ENCODE measurements at places on chromosomes 12 and 14. TPM values are rescaled to one million over a fixed set of nuclear protein-coding genes. Genes with fewer than 3 reads are reported as not detected.

- DNase-seq = peak; percentile 88
- H3K27me3 ChIP-seq = peaks cover 3% of the 10 kb centered on the region
- no peaks in the 10 kb centered on the region for H3K4me1 ChIP-seq
- no peaks in the 10 kb centered on the region for H3K36me3 ChIP-seq
- H3K4me3 ChIP-seq = no peak overlapping the region
- no peak overlapping the region for H3K27ac ChIP-seq
Observed at GRCh38 chr12:113439606-113440030, 17.4 kb downstream of the SDSL start.

GRCh38 chr14:71933001-71933587 lies 865 bp downstream of the RGS6 start:
- no peaks in the 10 kb centered on the region for H3K4me1 ChIP-seq
- H3K36me3 ChIP-seq = no peaks in the 10 kb centered on the region
- H3K4me3 ChIP-seq = no peak overlapping the region
- no peak overlapping the region for H3K27ac ChIP-seq
- H3K27me3 ChIP-seq = peaks cover 40% of the 10 kb centered on the region

DNA sequence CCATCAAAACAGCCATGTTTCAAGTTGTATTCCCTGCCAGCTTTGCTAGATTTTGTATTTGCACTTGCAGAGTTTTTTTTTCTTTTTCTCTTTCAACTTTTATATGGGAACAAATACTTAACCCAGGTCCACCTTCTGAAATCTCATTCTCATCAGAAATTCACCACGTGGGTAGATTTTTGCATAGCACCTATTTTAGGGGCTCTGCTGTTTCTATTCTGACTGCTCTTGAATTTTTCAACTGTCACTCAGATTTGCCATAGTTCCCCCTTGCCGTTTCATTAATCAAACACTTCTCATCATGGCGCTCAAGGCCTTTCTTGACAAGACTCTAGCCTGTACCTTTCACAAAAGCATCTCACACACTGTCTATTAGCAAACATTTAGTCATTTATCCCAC lies 767.2 kb downstream of the VRK1 start:
- H3K36me3 ChIP-seq = no peaks in the 10 kb centered on the region
- no peaks in the 10 kb centered on the region for H3K27me3 ChIP-seq
- no peak for DNase-seq
- no peaks in the 10 kb centered on the region for H3K4me1 ChIP-seq
- no peak overlapping the region for H3K27ac ChIP-seq
- no peak overlapping the region for H3K4me3 ChIP-seq

DNA sequence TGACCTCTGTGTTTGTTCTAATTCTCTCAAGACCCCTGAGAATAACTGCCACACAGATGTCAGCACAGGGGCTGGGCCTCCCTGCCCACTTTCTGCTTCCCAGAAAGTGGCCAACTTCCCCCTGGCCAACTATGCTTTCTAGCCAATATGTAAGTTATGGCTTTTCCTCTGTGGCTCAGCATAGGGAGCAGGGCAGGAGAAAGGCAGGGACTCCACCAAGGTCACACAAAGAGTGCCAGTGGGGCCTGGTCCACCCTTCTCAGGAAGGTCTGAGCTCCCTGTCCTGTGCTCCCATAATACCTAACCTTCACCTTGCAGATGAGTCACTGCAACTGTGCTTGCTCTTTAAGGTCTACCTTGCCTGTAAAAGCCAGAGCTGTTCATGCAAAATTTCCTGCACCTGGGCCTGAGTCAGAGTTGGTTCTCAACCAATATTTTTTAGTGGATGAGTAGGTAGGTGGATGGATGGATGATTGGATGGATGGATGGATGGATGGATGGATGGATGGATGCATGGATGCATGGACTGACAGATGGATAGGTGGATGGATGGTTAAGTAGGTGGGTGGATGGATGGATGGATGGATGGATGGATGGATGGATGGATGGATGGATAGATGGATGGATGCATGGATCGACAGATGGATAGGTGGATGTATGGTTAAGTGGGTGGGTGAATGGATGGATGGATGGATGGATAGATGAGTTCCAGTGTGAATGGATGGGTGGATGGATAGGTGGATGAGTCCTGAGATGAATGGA lies 64.2 kb downstream of the DIO3 start:
- no peaks in the 10 kb centered on the region for H3K27me3 ChIP-seq
- no peak for DNase-seq
- no peaks in the 10 kb centered on the region for H3K36me3 ChIP-seq
- no peak overlapping the region for H3K27ac ChIP-seq
- H3K4me1 ChIP-seq = no peaks in the 10 kb centered on the region

CFAP251 gene
- total RNA-seq = 4.3 TPM

- DNase-seq = no peak
- H3K27me3 ChIP-seq = no peaks in the 10 kb centered on the region
- H3K4me3 ChIP-seq = no peak overlapping the region
- no peaks in the 10 kb centered on the region for H3K36me3 ChIP-seq
Observed at GRCh38 chr12:126534495-126534894, 1469.3 kb downstream of the AACS start.

EFS gene
- total RNA-seq = 9.8 TPM

- H3K27me3 ChIP-seq = no peaks in the 10 kb centered on the region
- DNase-seq = no peak
- no peak overlapping the region for H3K4me3 ChIP-seq
- peak overlapping the region; percentile 11 for H3K27ac ChIP-seq
- H3K4me1 ChIP-seq = peaks cover 13% of the 10 kb centered on the region
Observed at GRCh38 chr12:12671850-12672660, 23.9 kb downstream of the GPR19 start.

Measured in osteoblast (primary cell).